ENCODE measurements at places on chromosomes 3 and 15. TPM values are rescaled to one million over a fixed set of nuclear protein-coding genes. Genes with fewer than 3 reads are reported as not detected.

The ITIH4 gene
- total RNA-seq, result 8.2 TPM

The TTLL13 gene
- total RNA-seq, result not detected

The CFAP100 gene
- total RNA-seq, result not detected

The CYP11A1 gene
- total RNA-seq, result 0.82 TPM

The LRRC3B gene
- total RNA-seq, result 3.6 TPM

The RTP4 gene
- not detected for total RNA-seq

The NEK10 gene
- 1.2 TPM for total RNA-seq

The SST gene
- not detected for total RNA-seq

The KLHL6 gene
- total RNA-seq, result 46.1 TPM

The TRIM71 gene
- 74.0 TPM for total RNA-seq

- no peak for DNase-seq
Measured at GRCh38 chr15:77860071-77860691, 217.3 kb downstream of the TBC1D2B start.

- DNase-seq, result no peak
Measured at GRCh38 chr3:134423153-134423552, 48.9 kb upstream of the AMOTL2 start.

- DNase-seq, result no peak
Measured at GRCh38 chr15:56749982-56750381, 16.7 kb upstream of the ZNF280D start.

- DNase-seq, result no peak
Measured at GRCh38 chr3:98359993-98360675, 6.5 kb downstream of the OR5K4 start.

GRCh38 chr3:16838561-16838960, 46.2 kb upstream of the PLCL2 start:
- DNase-seq, result no peak

DNA sequence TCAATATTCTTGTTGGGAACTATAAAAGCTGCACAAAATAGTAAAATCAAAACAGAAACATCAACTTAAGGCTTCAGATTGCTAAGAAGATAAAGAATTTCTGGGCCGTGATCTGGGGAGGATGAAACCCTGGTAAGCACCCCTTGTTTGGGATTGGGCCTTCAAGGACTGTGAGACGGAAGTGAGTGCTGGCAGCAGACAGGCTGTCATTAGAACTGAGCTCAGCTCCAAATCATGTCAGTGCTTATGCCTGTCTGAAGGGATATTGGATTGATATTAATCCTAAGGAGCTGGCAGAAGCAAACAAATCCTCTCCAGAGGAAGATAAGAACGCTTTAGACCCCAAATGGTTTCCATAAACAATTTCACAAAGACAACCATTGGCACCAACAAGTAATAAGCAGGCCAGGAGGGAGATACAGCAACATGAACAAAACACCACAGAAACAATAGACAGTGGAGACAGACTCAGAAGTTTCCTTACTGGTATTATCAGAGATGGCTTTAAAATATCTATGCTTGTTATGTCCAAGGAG, 72.6 kb upstream of the CTXND1 start:
- DNase-seq, result no peak

DNA sequence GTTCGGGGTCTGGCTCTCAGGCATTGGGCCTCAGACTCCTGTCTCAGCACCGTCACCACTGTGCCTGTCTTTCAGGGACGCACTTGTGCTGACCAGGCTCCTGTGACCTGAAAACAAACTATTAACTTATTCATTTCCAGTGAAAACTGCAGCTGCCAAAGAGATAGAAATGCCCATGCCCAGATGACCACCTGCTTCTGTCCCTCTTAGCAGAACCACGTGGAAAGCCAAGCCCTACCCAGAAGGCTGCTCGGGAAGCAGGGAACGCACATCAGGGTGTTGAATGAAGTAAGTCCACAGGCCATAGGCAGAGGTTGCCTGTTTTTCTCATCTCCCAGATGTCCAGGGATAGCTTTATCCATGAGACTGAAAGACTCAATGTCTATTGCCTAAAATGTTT, 219.3 kb downstream of the EBLN2 start:
- DNase-seq, result no peak

GRCh38 chr15:64144192-64144564, 7.4 kb upstream of the SNX22 start:
- no peak for DNase-seq

DNA sequence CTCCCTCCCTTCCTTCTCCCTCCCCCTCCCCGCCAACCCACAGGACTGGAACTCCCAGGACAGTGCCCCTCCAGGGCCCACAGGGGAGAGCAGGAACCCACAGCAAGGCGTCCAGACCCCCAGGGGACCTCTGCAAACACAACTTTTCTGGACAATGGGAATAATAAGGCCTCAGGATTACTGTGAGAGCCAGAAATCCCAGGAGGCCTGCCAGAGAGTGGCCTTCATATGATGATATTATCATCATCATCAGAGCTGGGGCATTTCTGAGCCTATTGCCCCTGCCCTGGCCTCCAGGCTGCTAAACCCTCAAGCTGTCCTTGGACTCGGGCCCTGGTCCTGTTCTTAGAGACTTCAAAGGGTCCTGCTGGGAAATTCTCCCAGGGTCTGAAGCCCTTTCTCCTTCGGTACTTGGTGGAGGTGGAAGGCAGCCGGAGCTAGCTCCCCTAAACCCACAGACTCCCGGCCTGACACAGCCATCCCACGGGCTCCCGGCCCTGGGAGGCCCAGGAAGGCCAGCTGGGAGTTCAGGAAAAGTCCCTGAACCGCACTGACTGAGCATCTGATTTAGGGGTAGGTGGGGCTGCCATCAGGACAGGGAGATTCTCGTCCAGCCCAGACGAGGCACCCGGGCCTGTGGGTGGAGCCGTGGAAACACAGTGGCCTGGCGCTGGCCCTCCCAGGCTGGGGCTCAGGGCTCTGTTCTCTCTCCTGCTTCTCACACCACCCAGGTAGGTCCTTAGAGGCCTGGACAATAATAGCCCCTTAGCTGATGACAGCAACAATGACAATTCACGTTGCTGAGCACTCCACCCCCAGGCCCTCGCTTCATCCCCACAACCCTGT, 4.9 kb downstream of the CALML4 start:
- DNase-seq, result no peak

- no peak for DNase-seq
Measured at GRCh38 chr3:104396974-104397669, 969.6 kb upstream of the ALCAM start.

- no peak for DNase-seq
Measured at GRCh38 chr15:53351373-53351772, 408.1 kb downstream of the WDR72 start.

GRCh38 chr3:58029842-58030584, 21.8 kb downstream of the FLNB start:
- no peak for DNase-seq

- DNase-seq, result no peak
Measured at GRCh38 chr3:27216955-27217552, 152.1 kb downstream of the NEK10 start.

GRCh38 chr15:72967811-72968530, 84.3 kb upstream of the NEO1 start:
- DNase-seq, result no peak

GRCh38 chr15:78065284-78065872, 12.1 kb downstream of the TBC1D2B start:
- DNase-seq, result no peak

DNA sequence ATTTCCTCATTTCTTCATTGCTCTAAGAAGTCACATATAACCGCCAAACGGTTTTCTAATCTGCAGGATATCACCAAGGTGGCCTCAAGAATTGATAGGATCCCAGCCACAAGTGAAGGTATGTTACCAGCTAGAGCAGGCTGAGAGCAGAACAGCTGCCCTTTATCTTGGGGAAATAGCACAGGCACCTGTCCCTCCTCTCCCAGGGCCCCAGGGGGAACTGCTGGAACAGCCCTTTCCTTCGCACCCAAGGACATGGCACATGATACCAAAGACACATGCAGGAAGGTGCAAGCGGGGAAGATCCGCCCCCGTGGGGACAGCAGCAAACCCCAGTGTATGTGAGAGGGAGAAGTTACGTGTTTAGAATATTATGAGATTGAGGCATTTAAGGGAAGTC, 35.3 kb downstream of the HOMER2 start:
- no peak for DNase-seq

- no peak for DNase-seq
Measured at GRCh38 chr3:134680796-134681521, 30.1 kb upstream of the KY start.
